Islet precursor cell (in vitro differentiated cells): ENCODE measurements at places on chromosomes 16 and 17.
A peak's percentile ranks its signal among the peaks of the same experiment; 100 is the strongest.

GRCh38 chr16:24382762-24383407, 126.8 kb downstream of the CACNG3 start:
- DNase-seq, result no peak

- no peak for DNase-seq
These were observed 49.5 kb upstream of the HAS3 start for GRCh38 chr16:69055980-69056379.

- DNase-seq, result no peak
These were observed 1.7 kb upstream of the RBBP6 start for GRCh38 chr16:24537474-24538337.

- DNase-seq, result peak; percentile 57
These were observed 78.8 kb downstream of the TBC1D16 start for GRCh38 chr17:79956853-79957252.

DNA sequence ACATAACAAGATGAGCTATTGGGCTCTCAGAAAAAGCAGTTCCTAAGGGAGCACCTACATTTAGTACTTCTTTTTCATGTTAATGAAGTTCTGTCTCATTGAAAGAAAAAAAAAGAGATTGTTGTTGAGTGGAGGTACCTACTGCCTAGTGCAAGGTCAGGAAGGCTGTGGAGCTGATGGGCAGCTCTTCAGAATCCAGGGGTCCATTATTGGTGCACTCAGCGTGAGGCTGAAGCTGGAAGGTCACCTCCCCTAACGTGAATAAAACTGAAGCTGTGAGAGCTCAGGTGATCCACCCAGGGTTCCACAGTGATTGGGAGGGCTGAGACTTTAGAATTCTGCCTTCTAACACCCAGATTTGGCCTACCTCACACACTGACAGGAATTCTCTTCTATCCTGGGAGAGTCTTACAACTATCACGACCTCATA, 153.9 kb upstream of the TBX2 start:
- DNase-seq, result no peak

DNA sequence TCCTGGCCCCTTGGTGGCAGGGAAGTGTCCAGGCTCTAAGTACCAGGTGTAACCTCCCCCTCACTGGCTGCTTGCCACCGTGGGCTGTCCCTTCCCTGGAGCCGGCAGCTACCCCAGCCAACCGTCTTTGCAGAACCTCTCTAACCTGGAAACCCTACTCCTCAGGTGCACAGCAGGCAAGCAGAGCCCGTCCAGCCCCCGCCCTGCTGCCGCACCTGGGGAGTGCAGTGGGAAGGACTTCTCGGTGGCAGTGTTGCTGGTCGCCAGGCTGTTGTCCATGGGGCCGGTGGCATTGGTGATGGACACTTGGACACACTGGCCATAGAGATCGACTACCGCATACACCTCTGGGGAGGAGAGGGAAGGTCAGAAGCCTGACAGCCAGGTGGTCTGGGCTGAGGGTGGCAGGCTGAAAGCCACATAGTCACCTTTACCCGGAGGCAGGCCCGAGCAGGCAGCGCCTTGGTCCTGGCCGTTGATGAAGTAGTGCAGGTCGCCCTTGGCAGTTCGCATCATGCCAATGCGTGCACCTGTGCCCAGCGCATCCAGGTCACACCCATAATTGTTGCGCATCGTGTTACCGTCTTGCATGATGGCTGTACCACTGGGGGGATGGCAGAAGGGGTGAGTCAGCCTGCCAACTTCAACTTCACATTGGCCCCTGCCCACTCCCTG, 6.5 kb downstream of the NEURL4 start:
- no peak for DNase-seq

- DNase-seq, result peak; percentile 51
These were observed 26.2 kb upstream of the PIK3R6 start for GRCh38 chr17:8893621-8894201.

- DNase-seq, result no peak
These were observed 4.6 kb upstream of the SPHK1 start for GRCh38 chr17:76379646-76380376.

DNA sequence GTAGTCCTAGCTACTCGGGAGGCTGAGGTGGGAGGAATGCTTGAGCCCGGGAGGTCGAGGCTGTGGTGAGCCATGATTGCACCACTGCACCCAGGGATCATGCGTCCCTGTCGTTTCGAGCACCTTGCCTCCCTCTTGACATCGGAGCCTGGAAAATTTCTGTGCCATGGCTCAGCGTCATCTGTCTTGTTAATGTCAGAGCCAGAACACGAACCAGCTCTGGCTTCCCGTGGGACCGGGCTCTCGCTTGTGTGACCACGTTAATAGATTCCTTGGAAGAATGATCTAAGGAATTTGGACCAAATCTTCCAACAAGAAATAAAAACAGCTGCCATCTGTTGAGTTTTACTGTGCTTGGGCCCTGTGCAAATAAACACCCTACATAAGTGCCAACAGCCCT, 117.7 kb downstream of the ABCC1 start:
- DNase-seq, result no peak

- DNase-seq, result peak; percentile 99
These were observed 10.2 kb upstream of the MRC2 start for GRCh38 chr17:62616993-62617893.

DNA sequence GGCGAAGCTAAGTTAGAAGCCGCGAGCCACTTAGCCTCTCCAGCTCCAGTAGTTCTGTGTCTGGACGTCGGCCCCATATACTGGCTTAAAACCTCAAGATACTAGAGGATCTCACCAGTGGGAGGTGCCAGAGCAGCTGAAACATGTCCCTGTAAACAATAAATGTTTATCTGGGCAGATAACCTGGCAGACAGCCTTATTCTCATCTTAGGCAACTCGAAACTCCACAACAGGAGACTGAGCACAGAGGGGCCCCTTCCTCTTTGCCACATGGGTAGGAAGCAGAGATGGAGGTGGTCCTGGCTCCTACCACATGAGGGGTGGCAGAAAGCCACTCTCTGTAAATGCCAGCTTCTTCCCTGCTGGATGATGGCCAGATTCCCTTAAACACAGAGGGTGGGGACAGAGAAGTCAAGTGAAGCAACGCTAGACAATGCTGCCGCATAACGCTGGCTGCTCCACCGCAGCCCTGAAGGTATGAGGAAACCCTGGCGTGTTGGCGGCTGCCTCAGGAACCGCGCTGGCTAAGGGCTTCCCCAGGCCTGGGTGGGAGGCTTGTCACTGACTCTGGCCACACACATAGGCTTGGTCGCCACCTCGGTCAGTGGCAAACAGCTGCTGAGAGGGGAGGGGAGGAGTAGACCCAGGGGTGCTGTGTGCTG, 67.9 kb downstream of the HIC1 start:
- no peak for DNase-seq

- DNase-seq, result peak; percentile 87
These were observed 907 bp downstream of the TRAPPC2L start for GRCh38 chr16:88857728-88858339.

DNA sequence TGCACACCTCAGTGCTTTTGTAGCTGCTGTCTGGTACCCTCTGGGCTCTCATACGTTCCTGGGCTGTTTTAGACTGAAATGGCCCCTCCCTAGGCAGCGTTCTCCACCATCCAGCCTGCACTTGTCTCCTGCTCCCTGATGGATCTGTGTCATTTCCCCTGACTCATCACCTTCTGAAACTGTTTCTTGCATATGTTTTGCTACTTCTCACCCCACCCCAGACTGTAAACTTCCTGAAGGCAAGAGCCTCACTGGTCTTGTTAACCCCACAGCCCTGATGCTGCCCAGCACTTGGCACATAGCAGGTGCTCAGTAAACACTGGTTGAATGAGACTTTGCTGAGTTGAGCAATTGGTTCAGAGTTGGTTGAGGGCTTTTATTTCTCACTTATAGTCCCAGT, 78.7 kb downstream of the CRISPLD2 start:
- DNase-seq, result no peak

GRCh38 chr17:79808763-79809529, 12.1 kb upstream of the CBX8 start:
- peak; percentile 85 for DNase-seq

- no peak for DNase-seq
These were observed 12.9 kb upstream of the SEC14L1 start for GRCh38 chr17:77127735-77128361.

DNA sequence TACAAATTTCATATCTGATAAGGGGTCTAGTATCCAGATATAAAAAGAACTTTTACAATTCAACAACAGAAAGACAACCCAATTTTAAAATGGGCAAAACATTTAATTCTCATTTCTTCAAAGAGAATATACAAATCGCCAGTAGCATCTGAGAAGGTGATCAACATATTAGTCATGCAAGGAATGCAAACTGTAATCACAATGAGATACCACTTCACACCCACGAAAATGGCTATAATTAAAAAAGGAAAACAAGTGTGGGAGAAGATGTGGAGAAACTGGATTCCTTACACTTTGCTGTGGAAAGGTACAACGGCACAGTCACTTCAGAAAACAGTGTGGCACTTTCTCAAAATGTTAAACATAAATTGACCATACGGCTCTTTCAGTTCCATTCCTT, 168.2 kb downstream of the VPS53 start:
- no peak for DNase-seq

- DNase-seq, result peak; percentile 38
These were observed 47.8 kb downstream of the PDPK1 start for GRCh38 chr16:2585651-2586081.

- no peak for DNase-seq
These were observed 287.1 kb downstream of the SOX9 start for GRCh38 chr17:72407931-72408330.

- DNase-seq, result no peak
These were observed 4.5 kb downstream of the PLLP start for GRCh38 chr16:57279780-57280638.

GRCh38 chr17:79971651-79972050, 64.0 kb downstream of the TBC1D16 start:
- DNase-seq, result peak; percentile 44

DNA sequence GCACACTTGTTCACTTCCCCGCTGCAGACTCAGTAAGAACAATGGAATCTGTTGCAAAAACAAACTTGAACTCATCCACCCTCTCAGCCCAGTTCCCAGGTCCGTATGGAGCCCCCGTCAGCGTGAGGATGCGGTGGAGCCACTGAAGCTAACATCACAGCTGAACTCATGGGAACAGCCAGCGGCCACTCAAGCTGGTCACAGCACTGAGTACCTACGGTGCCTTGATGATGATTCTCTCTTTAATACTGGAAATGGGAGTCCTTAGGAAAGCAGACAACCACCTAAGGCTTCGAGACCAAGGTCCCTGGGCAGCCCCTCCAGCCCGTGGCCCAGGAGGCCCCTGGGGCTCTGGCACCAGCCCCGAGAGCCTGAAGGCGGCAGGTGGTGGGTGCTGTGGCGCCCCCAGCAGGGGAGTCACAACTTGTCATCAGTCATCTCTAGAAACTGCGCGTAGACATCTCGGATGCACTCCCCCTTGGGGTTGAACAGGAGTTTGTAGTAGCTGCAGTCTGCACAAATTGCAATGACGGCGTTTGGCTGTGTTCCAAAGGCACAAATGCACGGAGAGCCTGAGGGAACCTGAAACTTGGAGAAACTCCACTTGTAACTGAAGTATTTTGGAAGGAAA, 31.0 kb upstream of the RHOT1 start:
- peak; percentile 69 for DNase-seq

DNA sequence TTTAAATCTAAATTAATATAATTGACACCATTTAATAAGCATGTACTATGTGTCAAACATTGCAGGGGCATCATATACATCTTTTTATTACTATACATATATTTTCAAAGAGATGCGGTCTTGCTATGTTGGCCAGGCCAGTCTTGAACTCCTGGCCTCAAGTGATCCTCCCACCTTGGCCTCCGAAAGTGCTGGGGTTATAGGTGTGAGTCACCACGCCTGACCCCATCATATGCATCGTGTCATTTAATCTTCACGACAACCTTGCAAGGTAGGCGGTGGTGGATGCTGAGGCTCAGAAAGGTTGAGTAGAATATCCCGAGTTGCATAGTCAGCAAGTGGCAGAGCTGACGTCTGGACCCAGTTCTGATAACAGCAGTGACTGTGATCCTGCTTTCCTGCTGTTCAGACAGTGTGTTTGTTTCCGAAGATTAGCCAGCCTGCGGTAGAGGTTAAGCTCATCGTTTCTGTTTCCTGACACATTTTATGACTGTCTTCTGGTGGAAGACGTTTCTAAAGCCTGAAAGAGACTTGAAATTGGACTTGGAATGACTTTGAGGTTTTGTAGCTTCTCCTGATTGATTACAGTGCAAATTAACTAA, 316.6 kb downstream of the SNX29 start:
- DNase-seq, result peak; percentile 60

DNA sequence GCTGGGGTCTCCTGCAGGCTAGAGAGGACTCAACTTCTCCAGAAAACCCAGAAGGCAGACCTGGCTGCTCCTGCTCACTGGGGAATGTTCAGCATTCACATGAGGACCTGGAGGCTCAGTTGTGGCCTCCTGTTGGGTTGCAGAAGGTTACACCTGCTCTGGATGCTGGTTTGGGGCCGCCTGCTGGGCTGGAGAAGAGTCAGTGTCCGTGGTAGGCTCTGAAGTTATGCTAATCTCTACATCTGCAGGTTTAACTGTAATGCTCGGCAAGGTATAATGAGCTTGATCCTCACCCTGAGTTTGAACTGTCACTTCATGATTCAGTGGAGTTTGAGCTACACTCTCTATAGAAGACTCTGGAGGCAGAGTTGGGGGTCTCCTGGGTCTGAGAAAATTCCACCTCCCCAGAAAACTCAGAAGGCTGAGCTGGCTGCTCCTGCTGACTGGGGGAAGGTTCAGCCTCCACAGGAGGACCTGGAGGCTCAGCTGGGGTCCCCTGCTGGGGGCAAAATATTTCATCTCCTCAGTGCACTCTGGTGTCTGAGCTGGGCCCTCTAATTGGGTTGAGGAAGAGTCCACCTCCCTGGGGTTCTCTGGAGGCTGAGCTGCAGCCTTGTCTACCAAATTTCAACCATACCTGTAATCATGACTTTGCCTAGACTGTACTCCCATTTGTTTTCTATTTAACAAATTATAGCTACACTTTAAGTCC, 23.5 kb downstream of the RDM1 start:
- DNase-seq, result no peak

- peak; percentile 100 for DNase-seq
These were observed 1.3 kb downstream of the SPATA2L start for GRCh38 chr16:89700100-89700648.

GRCh38 chr16:82182266-82183003, 12.4 kb upstream of the MPHOSPH6 start:
- DNase-seq, result no peak

DNA sequence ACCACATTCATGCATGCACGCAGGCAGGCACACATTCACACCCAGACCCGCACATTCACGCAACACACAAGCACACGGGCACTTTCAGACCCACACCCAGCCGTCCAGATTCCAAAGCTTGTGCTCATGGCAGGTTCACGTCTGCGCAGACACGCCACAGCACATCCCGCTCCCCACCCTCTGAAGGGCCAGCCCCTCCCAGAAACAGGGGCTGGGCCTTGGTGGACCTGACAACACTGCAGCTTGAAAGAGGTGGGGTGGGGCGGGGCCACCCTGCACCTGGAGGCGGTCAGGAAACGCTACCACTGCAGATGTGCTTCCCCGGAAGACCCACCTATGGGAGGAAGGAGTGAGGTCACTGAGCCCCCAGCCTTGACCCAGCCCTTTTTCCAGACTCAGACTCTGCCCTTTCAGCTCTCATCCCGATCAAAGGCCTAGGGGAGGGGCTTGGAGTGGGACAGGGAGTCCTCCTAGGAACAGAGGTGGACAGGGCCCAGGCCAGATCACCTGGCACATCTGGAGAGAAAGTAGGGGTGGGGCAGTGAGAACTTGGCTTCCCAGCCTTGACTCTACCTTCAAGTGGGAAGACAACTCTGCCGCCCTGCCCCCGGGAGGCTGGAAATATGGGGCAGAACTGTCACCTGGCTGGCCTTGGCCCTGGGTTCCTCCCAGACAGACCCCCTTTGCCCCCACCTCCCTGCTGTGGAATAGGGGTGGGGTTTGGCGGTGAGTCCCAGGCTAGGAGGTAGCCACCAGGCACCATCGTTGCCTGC, 11.0 kb downstream of the P3H4 start:
- DNase-seq, result peak; percentile 100

- no peak for DNase-seq
These were observed 87.7 kb upstream of the CRHR1 start for GRCh38 chr17:45696442-45696841.
